Neural progenitor cell (in vitro differentiated cells): ENCODE measurements at places on chromosomes 3 and 15.

GRCh38 chr3:76943058-76943457 is 96.8 kb upstream of the ROBO2 start:
- no peak for DNase-seq

DNA sequence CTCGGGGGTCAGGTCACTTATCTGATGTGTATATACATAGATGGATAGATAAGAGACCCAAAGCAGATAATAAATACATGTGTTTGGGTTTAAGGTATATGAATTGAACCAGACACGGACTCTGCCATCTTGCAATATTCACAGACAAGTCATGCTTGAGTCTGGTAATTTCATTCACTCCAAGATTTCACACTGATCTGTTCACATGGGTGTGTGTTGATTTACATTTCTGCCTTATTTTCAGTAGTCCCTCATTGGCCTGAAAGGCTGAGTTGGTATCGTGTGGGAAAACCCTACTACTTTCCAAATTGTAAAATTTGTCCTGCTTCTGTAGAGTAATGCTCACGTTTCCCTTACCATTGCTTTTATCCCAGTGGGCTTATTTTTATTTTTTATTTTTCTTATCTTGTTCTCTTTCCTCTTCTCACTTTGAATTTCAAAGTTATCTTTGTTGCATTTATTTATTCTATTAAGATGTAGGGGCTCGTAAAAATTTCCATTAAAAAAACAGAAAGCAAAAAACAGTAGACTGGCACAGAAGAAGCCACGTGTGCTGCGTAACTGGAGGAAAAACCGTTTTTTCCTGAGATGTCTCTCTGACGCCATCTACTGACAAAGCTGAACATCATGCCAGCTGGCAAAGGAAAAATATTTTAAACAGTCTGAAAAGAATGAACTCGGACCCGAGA is 10.8 kb upstream of the MFSD1 start:
- DNase-seq = peak; percentile 75

GRCh38 chr3:87359826-87360225 is 83.4 kb upstream of the POU1F1 start:
- DNase-seq = no peak

DNA sequence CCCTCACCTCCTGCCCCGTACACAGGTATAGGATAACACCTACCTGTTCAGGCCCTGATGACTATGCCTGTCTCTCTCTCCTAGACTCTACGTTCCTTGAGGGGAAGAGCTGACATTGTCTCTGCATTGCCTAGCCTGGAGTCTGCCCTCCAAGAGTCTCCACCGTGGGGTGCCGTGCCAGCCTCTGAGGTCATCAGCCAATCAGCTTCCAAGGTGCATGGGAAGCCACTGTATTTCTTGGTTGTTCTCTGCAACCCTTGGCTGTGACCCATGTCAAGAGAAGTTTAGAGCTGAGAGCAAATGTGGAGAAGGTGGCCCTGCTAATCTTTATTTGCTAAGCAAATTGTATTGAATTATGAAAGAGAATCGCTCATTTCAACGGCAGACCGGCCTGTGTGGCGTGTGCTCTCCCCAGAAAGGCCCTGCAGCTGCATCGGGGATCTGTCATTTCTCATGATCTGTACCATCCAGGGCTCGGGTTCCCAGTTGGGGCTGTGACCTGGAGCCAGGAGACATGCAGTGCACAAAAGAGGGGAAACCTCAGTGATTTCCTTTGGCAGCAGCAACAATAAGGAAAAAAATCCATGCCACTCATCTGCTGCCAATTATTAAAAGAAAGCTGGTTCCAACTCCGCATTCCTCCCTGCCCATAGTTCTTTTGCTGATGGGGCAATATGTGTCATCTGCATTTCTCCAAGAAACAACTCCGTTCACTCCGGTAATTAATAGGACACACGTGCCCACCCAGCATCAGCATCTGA is 182.2 kb downstream of the MEGF11 start:
- DNase-seq = no peak

DNA sequence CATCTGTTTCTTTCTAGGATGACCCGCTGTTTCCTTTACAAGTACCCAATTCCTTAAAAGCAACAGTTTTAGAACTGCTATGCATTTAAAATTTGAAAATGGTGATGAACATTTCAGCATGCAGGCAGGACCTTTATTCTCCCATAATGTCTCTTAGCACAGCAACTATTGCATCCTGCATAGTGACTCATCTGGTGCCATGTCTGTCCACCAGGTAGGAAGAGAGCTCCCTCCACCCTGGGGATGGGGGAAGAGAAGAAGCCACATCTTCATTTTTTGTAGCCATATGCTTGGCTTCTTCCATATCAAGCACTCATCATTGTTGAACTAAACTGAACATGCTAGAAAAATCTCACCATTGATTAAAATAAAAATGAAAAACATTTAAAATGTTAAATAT is 9.9 kb downstream of the GPR15 start:
- DNase-seq = no peak

DNA sequence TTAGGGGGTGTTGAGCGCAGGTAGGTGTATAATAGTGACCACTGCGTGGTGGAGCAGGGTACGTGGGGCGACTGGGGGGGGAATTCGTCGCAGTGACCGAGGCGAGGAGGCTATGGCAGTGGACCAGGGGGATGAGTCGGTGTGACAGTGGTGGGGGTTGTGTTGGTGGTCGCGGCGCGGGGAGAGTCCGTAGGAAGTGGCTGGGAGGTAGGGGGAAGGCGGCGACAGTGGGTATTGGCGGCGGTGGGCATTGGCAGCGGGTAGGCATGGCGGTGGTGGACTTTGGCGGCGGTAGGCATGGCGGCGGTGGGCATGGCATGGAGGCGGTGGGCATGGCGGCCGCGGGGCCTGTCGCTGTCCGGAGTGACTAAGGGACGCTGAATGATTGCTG is 739 bp downstream of the SNRPN start:
- DNase-seq = peak; percentile 6

DNA sequence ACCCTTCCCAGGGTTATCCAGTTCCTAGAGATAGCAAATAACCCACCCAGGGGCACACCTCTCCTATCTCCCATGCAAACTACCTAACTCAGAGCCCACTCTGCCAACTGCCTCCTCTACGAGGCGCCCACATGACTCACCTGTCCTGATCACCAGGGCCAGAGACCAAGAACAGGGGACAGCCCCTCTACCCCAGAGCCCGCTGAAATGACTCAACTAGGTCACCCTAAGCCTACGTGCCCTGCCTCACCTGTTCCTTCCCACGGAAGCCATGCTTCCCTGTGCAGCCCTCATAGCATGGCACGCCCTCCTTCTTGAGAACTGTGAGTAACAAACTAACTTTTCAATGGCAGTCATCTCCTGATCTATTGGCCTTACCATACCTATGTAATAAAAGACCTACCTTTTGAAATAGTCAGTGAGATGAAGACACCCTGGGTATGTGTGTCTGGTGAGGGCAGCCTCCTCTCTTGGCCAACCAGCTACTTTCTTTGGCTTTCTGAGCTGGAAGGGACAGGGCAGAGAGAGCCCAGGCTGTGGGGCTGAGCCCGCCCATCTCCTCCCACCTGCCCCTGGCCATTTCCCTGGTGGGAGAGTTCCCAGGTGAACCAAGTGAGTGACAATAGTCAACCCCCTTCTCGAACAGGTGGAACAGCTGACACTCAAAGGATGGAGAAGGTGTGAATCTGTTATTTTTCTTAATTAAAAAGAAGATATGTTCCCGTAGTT is 25.5 kb upstream of the PRR23E start:
- no peak for DNase-seq

DNA sequence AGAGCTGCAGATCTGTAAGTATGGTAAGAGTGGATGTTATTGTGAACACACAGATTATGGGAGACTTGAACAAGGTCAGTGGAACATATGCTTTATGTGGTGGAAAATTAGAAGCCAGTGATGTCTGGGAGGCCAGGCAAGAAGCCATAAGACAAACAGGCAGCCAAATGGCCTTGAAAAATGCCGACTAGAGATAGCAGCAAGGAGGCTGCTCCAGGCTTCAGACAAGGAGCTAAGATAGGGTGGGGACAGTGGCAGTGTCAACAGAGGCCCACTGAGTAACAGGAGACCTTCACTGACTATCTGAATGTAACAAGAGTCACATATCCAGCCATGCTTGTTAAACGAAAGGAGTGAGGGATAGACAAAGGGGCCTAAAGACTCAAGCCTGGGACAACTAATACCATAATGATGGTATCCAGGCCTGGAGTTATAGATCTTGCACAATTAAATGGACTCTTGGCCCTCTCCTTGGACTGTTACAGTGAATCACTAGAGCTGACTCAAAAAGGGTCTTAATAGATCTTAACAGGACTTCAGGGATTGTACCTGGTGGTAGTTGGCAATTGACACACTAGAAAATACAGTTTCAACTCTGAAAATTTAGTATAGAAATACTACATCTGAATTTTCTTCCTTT is 50.6 kb downstream of the CFAP20DC start:
- no peak for DNase-seq

GRCh38 chr15:100913961-100914360 is 5.2 kb upstream of the LRRK1 start:
- DNase-seq = no peak

- DNase-seq = no peak
Measured at GRCh38 chr3:55720614-55721013, 233.5 kb upstream of the WNT5A start.

- DNase-seq = no peak
Measured at GRCh38 chr3:95721938-95722337, 1092.5 kb upstream of the EPHA6 start.

DNA sequence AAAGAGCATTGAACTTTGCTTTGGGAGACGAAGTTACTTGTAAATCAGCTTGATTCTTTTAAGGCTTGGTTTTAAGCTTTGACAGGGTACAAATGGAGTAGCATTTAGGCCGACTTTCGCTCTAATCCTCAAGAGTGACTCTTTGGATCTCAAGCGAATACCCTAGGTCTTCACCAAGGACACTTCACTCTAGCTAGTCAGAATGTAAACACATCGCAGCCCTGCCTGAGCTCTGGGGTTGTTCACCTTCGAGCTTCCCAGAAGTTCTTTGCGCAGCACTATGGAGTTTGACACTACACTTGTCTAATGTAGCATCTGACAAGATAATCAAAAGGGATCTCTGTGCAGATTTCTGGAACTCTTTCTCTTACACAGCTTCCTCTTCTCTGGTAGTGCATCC is 22.3 kb downstream of the NRG4 start:
- DNase-seq = no peak

- DNase-seq = peak; percentile 77
Measured at GRCh38 chr15:90126596-90127435, 24.5 kb upstream of the IDH2 start.

GRCh38 chr15:62550106-62550505 is 385.0 kb upstream of the C2CD4B start:
- DNase-seq = no peak

DNA sequence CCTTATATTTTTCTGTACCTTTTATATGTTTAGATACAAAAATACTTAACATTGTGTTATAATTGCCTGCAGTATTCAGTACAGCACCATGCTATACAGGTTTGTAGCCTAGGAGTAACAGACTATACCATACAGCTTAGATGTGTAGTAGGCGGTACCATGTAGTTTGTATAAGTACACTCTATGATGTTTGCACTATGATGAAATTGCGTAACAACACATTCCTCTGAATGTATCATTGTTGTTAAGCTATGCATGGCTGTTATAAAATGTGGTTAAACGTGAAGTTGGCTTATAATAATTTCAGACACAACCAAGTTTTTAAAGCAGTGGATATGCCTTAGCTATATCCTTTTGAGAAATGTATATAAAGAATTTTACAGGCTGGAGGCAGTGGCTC is 328.3 kb downstream of the PLCL2 start:
- no peak for DNase-seq

GRCh38 chr15:50686469-50687301 is at the start of gene TRPM7:
TRPM7 (minus strand) TSS chr15:50686797; CDS start chr15:50686533, 264 bp downstream.
- peak; percentile 95 for DNase-seq

GRCh38 chr3:72482589-72483321 is 365.5 kb downstream of the SHQ1 start:
- no peak for DNase-seq

DNA sequence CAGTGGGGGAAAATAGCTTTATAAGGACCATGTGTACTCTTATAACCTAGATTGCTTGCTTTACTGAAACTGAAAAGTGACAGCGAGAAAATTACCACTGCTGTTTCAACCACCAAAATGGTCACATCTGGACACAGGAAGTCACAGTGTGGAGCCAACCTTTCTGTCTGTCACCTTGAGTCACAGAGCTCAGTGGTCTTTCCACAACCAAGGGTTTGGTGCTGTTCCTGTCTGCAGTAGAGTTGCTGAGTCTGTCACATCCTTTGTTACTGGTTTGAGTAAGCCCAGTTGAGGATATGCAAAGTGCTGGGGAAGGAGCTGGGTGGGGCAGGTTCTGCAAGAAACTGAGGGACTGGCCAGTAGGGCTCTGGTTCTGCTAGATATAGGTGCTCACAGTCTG is 139.1 kb upstream of the EIF1B start:
- no peak for DNase-seq

DNA sequence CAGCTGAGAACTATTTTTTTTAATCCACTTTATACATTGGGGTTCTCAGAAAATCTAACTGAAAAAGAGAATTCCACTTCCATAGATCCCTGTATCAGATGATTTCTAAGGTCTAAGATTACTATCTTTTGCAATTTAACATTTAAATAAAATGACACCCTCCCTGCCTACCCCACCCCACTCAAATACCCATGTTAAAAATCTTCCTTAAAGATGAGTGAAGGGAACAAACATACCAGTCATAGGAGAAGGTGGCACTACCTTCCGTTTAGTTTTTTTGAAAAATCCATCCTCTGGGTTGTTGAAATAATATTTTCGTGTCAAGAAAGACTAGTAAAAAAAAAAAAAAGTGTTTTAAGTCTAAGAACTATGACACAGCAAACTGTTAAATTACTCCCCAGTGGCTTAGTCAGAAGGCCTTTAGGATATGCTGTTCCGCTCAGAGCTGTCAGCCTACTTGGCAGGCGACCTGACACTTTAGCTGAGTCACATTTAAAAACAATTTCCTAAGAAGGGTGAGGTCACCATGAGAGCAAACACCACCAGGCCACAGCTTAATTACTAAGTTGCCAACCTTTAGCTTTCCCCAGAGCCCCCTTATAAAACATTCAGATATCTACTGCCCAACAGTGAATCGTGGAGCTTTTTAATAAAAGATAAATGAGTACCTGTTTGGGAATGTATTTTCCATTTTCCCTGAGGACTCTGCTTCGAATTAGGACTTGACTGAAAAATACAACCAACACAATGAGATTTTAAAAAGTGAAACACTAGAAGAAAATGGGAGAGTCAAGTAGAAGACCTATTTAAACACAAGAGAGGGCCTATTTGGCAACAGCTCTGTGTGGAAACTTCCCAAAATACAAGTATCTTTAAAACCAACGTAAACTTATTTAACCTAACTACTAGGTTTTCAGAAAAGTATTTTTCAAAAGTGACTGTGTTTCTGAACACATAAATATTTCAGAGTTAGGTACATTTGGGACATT is 9.6 kb downstream of the EMC3 start:
- no peak for DNase-seq

- no peak for DNase-seq
Measured at GRCh38 chr15:100124936-100125335, 216.8 kb downstream of the ADAMTS17 start.

- DNase-seq = peak; percentile 63
Measured at GRCh38 chr3:183895296-183895695, 10.6 kb upstream of the PARL start.

- DNase-seq = no peak
Measured at GRCh38 chr3:34035775-34036174, 237.3 kb downstream of the PDCD6IP start.
